Activated CD4-positive, alpha-beta memory T cell treated with anti-CD3 and anti-CD28 coated beads, Interleukin-2, amount 10 ng/mL, durations not matched to agents 7 days and 5 days (primary cell): ENCODE measurements at places on chromosomes 4 and X.

GRCh38 chr4:40316782-40317635, 18.1 kb upstream of the CHRNA9 start:
- DNase-seq, result peak; percentile 72

GRCh38 chrX:77749695-77750094, 36.3 kb downstream of the ATRX start:
- DNase-seq, result no peak

- no peak for DNase-seq
These were observed 46.4 kb upstream of the GABRE start for GRCh38 chrX:152020888-152021287.

- DNase-seq, result no peak
These were observed 40.3 kb downstream of the FANCB start for GRCh38 chrX:14832586-14832985.
